Activated gamma-delta T cell treated with Interleukin-2 at 50 U/mL for 16 hours (primary cell): ENCODE measurements at places on chromosomes 11 and 22.

DNA sequence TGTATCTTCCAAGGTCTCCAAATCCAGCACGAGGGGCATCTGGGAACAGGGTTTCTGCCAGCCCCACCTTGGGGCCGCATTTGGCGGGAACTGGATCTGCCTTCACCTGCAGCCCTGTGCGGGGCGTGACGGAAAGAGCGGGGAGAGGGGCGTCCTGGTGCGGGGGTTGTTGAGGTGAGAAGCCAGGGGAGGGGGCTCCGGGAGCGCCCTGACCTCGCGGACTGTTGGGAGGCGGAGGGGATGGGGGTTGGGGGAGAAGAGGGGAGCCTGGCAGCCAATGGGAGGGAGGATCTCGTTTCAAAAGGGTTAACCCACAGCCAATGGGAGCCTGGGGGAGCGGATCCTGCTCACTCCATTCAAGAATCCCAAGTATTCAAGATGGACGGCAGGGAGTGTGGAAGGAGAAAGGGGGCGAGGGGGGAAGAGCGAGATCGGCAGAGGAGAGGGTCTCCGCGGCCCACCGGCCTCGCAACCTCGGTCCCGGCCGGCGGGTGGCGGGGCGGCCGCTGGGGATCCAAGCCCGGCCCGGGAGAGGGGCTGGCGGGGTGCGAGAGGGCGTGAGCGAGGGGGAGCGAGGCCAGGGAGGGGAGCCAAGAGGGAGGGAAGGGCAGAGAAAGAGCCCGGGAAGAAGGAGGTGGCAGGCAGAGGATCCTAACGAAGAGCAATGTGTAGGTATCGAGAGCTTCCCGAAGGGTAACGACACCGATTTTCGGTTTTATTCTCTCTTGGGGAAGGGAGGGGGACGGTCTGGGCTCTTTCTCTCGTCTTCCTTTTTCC lies 11.5 kb downstream of the YPEL4 start:
- no peak for DNase-seq

- no peak for DNase-seq
Measured at GRCh38 chr22:20604776-20605221, 97.4 kb downstream of the MED15 start.

GRCh38 chr22:30289980-30290313 lies 642 bp upstream of the CASTOR1 start:
- DNase-seq, result no peak

DNA sequence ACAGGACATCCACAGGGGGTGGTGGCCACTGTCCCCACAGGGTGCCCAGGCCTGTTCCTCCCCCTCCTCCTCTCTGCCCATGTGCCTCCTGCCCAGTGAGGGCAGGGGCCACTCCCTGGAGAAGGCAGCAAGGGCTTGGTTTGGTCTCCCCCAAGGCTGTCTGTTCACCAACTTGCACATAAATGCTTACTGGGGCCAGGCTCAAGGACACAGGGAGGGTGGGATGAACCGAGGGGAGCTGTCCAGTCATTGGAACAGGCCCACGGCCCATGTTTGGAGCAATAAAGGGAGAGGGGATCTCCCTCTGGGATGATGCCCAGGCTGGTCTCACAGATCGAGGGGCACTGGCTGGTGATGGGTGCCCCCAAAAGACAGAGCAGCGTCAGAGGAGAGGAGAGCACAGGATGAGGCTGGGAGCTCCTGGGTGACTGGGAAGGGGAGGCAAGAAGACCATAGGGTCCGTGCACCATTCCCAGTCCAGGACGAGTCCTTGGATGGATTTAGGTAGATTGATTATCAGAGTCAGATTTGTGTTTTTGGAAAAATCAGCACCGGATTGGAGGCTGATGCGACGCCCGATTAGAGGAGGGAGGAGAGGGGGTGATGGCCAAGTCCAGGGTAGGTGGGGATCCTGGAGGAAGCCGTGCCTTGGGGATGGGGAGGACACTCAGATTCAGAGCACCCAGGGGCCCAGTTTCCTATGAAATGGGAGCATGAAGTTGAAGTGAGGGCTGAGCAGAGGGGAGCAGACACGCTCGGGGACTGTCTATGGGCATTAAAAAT lies 1.1 kb downstream of the IGLL5 start:
- DNase-seq, result no peak

DNA sequence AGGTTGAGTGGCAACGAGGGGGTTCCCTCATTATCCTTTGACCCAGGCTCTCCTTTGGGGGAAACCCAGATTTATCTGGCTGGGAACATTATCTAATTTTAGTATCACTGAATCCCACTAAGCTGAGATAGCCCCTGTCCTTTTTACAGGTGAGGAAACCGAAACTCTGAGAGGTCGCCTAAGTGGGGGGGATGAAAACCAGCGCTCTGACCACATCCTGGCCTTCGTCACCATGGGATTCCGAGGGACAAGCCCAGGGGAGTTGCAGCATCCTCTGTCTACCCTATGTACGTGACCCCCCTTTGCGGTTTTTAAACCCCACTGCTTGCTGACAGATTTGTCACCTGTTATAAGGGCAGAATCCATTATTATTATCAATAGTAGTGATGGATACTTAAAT lies 61.0 kb downstream of the ISX start:
- DNase-seq, result no peak

DNA sequence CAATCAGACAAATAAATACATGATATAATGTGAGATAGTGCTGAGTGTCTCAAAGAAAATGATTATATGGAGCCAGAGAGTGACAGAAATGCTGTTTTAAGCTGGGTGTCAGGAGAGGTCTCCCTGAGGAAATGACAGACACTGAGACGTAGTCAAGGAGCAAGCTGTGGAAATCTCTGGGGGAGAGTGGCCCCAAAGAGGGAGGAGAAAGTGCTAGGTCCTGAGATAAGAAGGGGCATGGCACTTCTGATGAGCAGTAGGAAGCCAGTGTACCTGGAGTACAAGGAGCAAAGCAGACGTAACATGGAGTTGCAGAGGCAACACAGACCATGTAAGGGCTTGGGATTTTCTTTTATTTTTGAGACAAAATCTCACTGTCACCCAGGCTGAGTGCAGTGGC lies 38.8 kb downstream of the ZNF202 start:
- no peak for DNase-seq

DNA sequence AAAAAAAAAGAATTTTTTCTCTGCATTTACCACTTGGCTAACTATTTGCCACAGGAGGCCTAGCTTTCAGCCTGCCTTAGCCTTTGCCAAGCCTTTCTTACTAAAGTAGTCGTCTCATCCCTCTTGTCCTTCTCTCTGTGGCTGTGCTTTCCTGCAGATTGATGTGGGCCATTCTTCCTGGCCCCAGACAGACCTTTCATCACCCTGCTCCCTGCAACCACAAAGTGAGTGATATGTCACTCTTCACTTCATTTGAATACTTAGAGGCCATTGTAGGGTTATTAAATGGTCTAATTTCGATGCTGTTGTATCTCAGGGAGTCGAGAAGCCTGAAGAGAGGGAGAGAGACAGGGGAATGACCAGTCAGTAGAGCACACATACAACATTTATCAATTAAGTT lies 37.6 kb downstream of the ART5 start:
- DNase-seq, result no peak

- no peak for DNase-seq
Measured at GRCh38 chr22:36432592-36433317, 45.0 kb upstream of the MYH9 start.

DNA sequence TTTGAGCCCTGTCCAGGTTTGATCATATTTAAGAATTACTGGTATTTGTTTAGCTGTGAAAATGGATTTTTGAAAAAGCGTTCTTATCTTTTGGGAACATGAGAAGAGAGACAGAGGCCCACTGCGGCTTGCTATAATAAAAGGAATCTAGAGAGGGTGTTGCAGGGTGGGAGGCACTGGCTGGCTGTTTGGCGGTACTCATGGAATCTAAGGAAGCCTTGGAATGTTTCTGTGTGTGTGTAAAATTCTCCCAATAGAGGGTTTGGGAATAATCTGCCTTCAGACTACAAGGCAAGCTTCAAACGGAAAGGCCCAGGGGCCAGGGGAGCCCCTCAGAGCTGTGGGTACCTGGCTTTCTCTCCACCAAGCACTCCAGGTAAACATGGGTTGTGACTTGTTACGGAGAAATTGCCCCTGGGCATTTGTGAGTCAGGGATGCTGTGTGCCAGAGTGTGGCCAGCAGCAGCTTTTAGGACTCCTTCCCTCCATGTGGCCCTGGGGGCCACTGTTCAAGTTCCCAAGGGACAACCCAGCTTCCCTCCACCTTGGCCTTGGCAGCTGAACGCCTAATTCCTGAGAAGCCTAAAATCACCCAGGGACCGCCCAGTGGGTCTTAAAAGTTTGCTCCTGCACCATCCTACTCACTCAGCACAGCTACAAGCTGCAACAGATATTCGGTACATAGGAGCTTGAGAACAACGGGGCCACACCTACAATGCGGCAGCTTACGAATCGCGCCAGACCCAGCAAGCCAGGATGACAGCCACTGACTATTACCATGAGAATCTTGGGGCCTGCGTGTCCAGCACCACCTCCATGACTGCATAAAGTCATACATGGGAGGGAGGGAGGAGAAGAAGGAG lies 14.1 kb upstream of the SYT8 start:
- DNase-seq, result no peak

- DNase-seq, result no peak
Measured at GRCh38 chr22:43287441-43287840, 55.7 kb downstream of the SCUBE1 start.

- DNase-seq, result no peak
Measured at GRCh38 chr11:20353829-20354434, 9.6 kb upstream of the HTATIP2 start.

- no peak for DNase-seq
Measured at GRCh38 chr22:49394116-49394785, 433.4 kb downstream of the BRD1 start.

DNA sequence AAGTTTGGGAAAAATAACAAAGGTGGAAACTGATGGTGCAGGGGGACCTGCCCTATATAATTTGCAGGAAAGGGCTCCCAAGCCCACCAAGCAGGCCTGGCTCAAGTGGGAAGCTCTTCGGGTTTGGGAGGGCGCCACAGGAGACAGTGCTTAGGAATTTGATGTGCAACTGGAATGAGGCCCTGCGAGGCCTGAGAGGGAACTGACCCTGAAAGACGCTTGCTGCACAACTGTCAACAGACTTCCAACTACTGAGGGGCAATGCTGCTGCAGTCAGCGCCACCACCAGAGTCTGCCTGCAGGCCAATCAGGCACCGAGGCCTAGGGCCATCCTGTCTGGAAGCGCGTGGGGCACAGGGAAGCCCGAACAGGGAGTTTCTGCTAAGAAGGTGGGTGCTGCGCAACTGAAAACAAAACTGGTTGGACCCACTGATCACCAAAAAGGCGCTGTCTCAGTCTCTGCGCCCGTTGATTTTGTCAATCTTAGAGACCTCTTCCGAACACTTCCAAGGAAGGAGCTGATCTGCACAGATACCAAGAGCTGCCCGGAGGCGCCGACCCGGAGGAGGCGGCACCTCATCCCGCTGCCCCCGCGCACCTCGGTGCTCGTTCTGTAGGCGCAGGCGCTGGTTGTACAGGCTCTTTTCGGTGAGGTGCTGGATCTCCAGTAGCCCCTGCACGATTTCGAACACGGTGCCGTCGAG lies 667 bp downstream of the DGCR6L start:
- no peak for DNase-seq

- DNase-seq, result no peak
Measured at GRCh38 chr11:110835106-110835505, 122.9 kb upstream of the ARHGAP20 start.

GRCh38 chr22:27801202-27801615 lies 347 bp downstream of the MN1 start:
- no peak for DNase-seq

DNA sequence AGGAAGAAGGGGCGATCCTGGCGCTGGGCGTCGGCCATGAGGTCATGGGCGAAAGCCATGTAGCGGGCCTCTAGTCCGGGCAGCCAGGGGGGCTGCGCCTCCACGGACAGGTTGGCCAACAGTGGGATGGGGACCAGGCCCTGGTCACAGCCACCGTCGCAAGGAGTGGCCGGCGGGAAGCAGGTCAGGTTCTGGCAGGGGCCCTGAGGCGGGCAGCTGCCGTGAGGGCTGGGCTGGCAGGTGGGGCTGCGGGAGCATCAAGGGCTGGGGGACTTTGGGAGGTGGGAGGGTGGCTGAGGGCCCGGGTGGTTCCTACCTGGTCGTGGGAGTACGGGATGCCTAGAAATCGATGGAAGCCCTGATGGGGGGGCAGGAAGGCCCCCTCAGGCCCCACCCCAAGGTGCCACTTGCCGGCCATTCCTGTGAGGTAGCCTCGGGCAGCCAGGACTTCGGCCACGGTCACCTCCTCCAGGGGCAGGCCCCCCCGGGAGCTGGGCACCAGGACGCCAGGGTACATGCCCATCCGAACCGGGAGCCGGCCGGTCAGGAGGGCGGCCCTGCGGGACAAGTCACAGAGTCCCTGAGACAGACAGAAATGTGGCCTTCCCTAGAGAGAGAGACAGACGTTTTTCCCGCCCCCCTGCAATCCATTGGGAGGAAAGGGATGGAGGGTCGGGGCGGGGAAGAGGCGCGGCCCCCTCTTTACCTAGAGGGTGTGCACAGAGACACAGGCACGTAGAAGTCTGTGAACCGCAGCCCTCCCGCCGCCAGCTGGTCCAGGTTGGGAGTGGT lies 906 bp downstream of the ARSA start:
- DNase-seq, result no peak

DNA sequence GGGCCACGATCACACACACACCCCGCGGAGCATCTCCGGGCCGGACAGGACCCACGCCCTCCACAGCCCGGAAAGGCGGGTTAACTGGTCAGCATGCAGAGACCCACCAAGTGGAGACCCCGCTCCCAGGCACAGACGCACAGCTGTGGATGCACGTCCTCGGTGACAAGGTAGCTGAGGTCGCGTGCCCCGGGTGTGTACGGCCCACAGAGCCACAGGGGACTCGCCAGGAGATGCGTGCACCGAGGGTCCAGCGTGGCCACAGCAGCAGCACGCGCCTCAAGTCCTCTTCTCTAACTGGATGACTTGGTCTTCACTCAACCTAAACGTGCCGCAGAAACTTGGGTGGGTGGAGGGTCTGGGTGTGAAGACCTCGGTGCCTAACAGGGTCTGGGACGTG lies 5.5 kb downstream of the H19 start:
- no peak for DNase-seq

DNA sequence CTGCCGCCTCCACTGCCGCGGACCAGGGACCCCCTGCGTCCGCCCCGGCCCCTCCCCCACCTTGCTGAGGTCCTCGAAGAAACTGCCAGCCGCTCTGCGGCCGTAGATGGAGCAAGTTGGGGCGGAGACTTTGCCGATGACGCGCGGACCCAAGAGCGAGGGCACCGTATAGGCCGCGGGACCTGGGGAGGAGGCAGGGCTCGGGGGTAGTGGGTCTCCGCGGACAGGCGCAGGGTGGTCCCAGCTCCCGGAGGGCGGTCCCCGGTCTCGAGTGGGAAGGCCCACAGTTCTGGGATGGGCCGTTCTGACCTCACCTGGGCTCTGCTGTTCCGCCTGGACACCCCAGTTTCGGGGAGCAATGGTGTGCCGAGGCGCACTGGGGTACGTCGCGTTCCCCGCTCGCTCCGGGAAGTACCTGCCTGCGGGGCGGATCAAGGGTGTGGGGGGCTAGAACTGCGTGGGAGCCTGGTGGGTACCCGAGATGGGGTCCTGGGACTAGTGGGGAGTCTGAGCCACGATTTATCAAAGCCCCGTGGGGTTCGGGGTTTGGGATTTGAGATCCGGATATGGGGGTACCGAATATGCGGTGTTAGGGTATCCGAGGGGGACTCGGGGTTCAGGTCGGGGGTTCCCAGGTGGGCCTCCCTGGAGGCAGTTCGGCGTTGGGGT lies 1.2 kb upstream of the TYMP start:
- DNase-seq, result peak; percentile 65
